ENCODE measurements at places on chromosomes 11 and 22.

DNA sequence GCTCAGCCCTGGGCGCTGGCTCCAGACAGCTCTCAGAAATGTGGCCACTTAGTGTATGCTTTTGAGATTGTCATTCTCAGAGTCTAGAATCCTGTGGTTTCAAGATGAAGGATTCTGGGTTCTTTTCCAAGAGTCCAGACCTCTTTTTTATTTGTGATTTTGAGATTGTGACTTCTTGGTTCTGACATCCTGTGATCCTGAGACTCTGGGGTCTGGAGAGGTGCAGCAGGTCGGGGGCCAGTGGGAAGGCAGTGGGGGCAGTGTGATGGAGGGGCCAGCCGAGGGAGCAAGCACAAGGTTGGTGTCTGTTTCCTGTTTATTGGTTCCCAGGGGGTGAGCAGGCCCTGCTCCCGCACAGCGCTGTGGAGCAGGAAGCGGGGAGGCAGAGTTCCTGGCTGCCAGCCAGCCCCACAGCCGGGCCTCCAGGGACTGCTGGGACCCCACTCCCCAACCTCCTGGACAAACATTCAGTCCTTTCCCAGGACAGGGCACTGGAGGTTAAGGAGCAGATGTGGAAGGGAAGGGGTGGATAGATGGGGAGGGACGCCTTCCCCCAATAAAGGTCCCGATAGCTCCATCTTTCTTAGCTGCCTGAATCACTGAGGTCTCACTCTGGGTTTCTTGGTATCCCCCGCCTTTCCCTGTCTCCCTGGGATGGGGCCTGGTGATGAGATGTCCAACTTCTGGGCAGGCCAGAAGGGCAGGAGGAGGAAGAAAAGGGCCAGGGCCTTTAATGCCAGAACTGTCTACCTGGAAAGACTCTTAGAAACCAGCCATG is 13.7 kb downstream of the ARHGEF17 start:
- DNase-seq, result no peak

DNA sequence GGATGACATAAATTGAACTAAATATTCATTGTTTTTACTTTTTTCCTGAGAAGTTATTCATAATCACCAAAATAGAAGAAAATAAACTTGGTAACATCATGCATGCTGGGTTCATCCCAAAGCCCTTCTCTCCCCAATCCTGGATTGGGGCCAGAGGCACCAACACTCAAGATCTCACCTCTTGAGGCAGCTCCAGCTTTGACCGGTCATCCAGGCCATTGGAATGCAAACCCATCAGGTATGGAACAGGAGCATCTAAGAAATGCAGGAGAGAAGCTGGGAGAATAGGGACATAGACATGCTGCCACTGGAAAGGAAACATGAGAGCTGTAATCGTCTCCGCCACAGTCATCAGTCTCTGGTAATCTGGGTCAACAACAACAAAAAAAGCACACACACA is 71.8 kb downstream of the DENND5A start:
- DNase-seq, result no peak

DNA sequence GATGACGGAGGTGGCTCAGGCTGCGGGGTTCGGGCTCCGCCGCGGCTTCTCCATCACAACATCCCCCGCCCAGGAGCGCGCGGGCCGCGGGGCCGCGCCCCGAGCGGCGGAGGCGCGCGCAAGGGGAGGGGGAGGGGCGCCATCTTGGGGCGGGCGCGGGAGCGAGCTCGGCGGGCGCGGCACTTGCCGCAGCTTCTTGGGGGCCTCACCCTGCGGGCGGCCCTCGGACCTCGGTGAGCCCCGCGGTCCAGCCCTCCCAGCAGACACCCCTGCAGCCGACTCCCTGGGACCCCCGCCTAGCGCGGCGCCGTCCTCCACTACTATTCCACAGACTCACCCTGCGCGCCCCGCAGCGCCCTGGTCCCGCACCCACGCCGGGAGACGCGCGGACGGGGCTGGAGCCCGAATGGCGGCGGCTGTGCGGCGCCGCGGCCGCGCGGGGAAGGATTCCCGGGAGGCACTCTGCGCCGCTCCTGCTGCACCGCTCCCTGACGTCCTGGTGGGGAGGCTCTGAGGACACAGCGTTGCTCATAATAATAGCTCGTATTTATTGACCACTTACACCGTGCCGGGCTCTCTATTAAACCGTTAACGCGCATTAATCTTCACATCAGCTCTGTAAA is at the start of gene APBB1:
APBB1 (minus strand) TSS at position 86 of the 623 bp plus-strand sequence. CDS start 7,747 bp downstream, outside the sequence.
- peak; percentile 28 for DNase-seq

DNA sequence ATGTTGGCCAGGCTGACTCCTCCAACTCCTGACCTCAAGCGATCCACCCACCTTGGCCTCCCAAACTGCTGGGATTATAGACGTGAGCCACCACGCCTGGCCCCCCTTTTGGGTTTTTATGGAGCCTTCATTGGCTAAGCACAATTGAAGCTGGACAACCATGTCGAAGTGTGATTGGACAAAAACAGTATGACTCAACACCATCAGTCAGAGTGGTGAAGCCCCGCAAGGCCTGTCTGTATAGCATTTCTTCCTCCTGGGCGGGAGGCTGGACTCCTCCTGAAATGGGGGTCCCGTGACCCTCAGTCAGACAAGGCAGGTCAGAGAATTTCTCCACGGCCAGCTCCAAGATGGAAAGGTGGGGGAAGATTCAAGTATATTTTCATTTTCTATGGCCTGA is 3.1 kb upstream of the PARVB start:
- DNase-seq, result no peak

GRCh38 chr22:49209452-49210195 is 618.0 kb downstream of the BRD1 start:
- no peak for DNase-seq

DNA sequence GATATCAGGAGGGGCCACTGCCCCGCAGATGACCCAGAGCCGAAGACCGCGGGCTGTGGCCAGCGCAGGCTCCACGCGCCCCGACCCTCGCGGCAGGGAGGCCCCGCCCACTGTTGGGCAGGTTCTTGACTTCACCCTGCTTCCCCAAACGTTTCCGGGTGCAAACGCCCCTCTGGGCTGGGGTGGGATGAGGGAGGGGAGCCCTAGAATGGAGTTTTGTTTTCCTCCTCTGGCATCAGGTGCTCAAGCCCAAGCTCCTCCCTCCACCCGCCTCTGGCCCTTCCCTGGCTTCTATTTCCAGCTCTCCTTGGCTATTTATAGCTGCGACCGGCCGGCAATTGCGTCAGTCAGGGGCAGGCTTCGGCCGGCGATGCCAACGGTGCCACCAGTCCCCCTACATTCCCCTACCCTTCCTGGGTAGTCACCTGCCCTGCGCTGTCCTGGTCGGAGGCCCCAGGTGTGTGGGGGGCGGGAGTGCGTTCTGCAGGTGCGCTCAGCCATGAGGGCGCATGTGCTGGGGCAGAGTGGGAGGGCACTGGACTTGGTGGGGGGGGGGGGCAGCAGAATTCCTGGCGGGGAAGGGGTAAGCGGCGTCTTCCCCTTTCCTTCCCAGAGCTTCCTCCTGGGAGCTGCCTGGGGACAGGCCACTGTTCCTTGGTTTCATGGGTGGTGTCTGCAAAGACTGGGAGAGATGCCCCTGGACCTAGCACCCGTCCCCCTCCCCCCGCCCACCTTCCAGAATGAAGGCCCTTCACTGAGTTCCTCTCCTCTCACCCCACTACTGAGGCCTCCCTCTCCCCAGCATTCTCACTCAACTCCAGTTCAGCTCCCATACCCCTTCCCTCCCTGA is 23.6 kb downstream of the DUSP8 start:
- DNase-seq, result no peak

DNA sequence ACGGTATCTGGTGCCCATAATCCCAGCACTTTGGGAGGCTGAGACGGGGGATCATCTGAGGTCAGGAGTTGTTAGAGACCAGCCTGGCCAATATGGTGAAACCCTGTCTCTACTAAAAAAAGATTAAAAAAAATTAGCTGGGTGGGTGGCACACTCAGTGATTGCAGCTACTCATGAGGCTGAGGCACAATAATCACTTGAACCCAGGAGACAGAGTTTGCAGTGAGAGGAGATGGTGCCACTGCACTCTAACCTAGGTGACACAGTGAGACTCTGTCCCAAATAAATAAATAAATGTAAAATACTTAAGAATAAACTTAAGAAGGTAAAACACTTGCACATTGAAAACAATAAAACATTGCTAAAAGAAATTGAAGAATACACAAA is 90.4 kb downstream of the ZNF280B start:
- DNase-seq, result no peak

DNA sequence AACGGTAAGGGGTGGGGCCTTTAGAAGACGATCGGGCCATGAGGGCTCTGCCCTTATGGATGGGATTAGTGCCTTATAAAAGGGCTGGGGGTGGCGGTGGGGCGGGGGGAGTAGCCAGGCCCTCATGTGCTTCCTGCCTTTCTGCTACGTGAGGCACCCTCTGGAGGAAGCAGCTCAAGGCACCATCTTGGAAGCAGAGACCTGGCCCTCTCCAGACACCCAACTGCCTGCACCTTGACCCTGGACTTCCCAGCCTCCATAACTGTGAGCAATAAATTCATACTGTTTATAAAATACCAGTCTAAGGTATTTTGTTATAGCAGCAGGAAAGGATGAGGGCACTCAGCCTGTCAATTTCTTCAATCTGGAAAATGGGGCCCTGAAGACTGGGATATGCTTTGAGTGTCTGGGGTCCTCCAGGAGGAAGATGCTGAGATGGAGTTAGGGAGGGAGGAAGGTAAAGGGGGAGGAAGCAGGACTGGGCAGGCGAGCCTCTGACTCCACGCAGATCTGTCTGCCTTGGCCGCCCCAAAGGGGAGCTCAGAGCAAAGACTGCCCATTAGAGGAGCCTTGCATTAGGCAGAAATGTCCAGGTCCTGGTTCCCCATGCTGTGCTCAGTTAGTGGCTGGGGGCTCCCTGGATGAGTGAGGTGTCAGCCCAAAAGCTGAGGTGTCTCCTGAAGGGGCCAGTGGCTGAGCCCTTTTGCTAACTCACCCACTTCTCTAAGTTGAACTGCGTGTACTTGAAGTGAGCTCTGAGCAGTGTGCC is 5.3 kb downstream of the CABP2 start:
- no peak for DNase-seq

DNA sequence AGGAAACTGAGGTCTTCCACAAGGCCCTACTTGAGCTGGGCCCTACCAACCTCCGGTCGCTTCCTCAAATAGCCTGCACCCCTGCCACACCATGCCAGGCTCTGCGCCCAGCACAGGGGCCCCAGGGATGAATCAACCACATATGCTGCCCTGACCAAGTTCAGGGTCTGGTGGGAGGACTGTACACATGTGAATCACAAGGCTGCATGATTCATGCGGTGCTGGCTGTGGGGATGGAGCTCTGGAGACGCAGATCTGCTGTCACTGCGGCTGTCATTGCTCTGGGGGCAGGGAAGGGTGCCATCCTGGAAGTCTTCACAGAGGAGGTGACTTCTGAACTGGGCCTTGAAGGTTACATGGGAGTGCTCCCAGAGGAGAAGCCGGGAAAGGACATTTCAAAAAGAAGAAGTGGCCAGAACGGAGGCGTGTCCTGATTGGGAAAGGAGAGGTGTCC is 21.5 kb downstream of the CYTH4 start:
- DNase-seq, result no peak

- DNase-seq, result no peak
These were observed 166.4 kb downstream of the KIRREL3 start for GRCh38 chr11:126834149-126834548.

GRCh38 chr11:14237444-14237961 is 121.5 kb downstream of the RRAS2 start:
- no peak for DNase-seq

DNA sequence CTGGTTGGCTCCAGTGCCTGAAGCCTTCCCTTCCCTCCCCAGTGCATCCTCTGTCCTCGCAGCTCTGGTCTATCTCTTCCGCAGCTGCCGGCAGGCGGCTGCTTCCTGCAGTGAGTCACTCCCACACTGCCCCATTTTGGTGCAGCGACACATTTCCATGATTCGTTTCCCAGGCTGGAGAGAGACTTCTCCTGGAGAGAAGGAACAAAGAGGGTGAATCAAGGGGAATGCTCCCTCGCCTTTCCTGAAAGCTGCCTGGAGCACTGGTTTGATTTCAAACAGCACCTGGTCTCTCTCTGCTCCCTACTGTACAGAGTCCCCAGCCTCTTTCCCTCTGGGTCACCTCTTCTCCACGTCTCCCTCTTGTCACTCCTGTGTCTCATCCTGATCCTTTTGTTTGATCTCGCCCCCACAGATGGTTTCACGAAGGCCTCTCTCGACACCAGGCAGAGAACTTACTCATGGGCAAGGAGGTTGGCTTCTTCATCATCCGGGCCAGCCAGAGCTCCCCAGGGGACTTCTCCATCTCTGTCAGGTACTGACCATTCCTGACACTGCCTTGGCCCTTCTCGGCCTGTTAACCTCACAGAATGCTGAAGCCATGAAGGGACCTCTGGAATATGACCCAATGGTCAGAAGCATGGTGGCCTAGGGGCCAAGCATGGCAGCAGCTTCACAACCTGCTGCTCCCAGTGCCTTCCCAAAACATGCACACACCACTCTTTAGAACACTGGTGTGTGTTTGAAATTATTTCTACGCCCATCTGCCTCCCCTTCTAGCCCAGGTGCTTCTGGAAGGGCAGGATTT is at the start of gene TMA7B:
TMA7B (plus strand) TSS at position 758 of the 808 bp plus-strand sequence. CDS start 3,978 bp downstream, outside the sequence.
- DNase-seq, result peak; percentile 49

DNA sequence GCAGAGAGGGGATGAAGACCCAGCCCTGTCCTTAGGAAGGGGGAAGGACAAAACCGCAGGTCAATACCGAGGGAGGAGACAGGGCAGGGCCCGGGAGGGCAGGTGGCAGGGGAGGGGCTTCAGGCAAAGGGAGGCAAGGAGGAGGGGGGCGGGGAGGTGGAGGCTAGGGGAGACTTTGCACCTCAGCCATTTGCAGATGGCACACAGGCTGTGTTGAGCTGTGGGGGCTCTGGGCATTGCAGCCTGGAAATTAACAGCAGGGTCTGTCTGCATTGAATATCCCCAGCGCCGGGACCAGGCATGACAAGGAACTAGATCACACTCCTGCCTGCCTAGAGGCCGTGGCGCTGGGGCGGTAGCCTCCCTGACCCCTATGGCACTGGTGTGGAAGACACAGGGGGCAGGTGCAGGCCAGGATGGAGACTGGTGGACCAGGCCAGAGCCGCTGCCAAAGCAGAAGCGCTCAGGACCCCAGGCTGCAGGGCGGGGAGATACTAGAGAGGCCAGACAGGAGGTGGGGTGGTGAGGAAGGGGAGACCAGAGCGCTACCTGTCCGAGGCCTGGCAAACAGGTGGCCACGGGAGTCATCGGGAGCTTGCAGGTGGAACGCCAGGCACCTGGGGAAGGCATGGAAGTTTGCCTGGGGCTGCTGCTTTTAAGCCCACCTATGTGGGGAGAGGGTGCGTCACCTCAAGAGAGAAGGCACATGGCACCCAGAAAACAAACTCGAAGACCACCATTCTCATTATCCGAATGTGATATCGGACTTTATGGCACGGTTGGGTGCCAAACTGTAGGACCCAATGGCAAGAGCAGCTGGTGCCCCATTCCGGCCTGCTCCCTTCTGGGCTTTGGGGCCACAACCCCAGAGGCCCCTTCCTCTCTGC is 11.5 kb downstream of the CBX6 start:
- no peak for DNase-seq

DNA sequence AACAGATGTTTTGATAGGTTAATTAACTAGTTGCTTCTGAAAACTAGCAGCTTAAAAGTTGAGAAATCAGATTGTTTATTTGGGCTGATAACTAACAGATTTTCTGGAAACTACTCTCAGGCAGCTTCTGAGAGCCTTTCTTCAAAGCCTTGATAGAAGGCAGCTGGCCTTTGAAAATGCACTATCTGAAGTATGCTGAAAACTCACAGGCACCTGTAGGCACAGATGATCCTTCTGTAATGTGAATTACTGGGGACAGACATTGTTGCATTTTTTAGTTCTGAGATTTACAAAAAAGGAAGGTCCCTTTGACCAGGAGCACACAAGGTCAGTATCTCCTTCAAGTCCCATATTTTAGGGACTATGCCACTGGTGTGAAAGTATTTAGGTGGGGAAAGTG is 460.8 kb upstream of the CNTN5 start:
- no peak for DNase-seq

All from hematopoietic multipotent progenitor cell treated with erythropoietin and hydrocortisone succinate and interleukin-3 and kit ligand, for 17 days (in vitro differentiated cells).